ENCODE measurements at places on chromosomes 4 and X.

- no peak for DNase-seq
Observed at GRCh38 chr4:113582737-113583136, 178.8 kb downstream of the CAMK2D start.

DNA sequence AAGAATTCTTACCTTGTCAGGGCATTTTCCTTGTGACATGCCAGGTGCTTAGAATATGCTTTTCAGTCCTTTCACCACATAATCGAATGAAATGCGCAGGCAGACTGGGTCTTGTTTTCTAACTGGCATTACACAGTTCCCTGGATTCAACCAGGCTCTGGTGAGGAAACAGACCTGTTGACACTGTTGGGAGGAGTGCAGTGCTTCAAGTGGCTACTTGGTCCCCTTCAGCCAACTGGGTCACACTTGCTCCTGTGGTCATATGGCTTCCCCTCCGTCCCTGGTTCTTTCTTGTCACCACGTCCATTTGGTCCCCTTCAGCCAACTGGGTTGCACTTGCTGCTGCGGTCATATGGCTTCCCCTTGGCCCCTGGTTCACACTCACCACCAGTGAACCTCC is 9.7 kb downstream of the SMIM20 start:
- DNase-seq, result no peak

DNA sequence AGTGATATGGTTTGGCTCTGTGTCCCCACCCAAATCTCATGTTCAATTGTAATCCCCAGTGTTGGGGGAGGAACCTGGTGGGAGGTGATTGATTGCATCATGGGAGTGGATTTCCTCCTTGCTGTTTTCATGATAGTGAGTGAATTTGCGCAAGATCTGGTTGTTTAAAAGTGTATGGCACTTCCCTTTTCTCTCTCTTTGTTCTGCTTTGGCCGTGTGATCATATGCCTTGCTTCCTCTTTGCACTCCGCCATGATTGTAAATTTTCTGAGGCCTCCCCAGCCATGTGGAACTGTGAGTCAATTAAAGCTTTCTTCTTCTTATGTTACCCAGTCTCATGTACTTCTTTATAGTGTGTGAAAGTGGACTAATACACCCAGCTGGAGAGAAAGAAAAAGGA is 113.0 kb upstream of the AADAT start:
- DNase-seq, result no peak

DNA sequence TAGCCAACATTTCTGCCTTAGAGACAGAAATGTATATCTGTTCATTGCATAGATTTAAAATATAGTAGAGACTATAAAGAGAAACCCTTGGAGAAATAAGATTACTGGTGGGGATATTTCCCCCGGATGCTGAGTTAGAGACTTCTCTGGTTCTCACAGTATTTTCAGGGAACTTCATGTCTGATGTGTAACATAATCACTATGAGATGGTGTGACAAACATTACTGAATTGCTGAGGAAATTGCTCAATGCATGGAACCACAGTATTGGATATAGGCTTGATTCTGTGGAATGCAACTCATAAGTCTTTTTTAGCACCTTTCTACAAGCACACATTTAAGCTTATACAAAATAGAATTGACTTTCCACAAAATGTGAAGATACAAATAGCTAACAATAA is 152.7 kb downstream of the SOWAHB start:
- DNase-seq, result no peak

DNA sequence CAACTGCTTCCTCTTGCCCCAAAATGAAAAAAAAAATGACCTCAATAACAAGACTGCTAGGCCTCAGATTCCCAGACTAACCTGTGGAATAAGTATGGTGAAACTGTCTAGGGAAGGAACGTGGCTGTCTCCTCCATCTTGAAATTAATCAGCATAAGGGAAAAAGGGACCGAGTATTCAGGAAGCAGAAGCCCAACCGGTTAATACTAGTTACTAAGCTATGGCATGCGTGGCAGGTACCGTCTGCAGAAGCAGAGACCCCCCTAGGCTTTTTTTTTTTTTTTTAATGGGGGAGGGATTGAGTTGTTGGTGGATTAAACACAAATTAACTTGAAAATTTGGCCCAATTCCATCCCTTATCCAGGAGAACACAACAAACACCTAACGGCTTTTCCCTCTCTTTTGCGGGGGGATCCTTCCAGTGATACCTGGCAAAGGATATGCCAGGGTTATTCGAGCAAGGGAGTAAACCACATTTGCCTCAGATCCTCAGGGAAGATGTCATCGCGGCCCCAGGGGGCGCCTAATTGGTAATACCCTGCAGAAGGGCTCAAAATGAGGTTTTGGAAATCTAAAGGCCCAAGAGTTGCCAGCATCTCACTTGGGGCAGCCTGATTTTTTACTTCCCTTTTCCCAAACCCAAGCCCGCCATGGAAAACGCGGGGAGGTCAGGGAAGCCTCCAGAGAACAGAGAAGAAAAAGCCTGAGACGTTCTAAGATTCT is 893 bp downstream of the RLIM start:
- no peak for DNase-seq

DNA sequence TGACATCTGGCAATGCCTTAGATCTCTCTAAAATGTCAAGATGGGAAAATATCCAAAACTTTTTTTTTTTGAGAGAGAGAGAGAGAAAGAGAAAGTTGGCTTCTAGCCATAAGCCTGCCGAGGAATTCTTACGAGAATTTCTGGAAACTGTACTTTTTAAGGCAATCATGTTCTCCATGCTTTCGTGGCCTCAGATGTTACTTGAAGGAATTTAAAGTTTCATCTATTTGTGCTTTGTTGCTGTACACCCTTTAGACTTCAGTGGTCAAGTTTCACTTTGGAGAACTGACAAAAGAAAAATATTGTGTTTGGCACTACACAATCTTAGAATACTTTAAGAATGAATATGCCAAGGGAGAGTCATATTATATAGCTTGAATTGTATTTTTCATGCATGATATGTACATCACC is 53.9 kb downstream of the FAT4 start:
- no peak for DNase-seq

- no peak for DNase-seq
Observed at GRCh38 chr4:48985976-48986653, at the start of gene CWH43. TSS of gene CWH43 (plus strand) at chr4:48986275. CDS start at chr4:48986430, 155 bp downstream.

DNA sequence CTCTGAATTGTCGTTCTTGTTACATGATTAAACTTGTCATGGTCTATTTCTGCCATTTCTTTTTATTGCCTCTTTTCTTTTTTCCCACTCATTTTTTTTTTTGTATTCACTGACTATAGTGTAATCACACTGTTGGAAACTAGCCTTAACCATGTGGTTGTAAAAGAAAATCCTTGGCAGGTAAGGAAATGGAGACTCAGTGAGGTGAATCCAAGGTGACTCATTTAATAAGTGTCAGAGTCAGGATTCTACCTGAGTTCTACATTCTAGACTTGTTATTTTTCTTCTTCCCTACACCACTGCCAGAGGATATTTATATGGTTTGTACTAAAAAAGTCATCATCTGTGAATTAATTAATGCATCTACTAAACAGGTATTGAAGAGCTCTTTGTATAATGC is 152.2 kb downstream of the CBLL2 start:
- no peak for DNase-seq

Data from CD4-positive, alpha-beta T cell treated with Interleukin-6 at 100 ng/mL for 8 hours (primary cell).